ENCODE measurements at places on chromosomes 13 and 19. TPM values are rescaled to one million over a fixed set of nuclear protein-coding genes. Genes with fewer than 3 reads are reported as not detected.

Gene OSCAR
- total RNA-seq, result 2.3 TPM

Gene CIC
- total RNA-seq, result 61.0 TPM

Gene SERP2
- 5.2 TPM for total RNA-seq

Gene TTYH1
- 88.7 TPM for total RNA-seq

Gene APOE
- total RNA-seq, result 216 TPM

Gene C19orf25
- 26.7 TPM for total RNA-seq

Gene TTC9B
- total RNA-seq, result not detected

Gene RNF113B
- not detected for total RNA-seq

DNA sequence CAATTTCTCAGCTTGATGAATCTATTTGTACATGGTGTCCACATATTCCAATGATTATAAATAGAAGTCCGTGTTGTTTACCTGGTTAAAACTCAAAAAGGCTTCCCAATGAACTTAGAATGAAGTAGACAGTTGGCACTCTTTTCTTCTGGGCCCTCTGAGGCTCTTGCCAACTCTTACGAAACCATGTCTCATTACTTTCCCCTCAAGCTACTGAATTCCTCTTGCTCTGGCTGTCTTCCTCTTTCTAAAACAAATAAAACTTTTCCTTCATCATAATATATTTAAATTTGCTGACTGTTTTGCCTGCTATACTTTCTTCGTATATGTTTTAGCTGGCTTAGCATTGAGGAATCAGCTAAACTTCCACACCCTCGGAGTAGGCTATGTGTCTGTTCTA, 139.7 kb downstream of the SLITRK6 start:
- no peaks in the 10 kb centered on the region for H3K4me1 ChIP-seq
- H3K27ac ChIP-seq, result no peak overlapping the region
- no peaks in the 10 kb centered on the region for H3K27me3 ChIP-seq
- H3K4me3 ChIP-seq, result no peak overlapping the region
- no peaks in the 10 kb centered on the region for H3K36me3 ChIP-seq

DNA sequence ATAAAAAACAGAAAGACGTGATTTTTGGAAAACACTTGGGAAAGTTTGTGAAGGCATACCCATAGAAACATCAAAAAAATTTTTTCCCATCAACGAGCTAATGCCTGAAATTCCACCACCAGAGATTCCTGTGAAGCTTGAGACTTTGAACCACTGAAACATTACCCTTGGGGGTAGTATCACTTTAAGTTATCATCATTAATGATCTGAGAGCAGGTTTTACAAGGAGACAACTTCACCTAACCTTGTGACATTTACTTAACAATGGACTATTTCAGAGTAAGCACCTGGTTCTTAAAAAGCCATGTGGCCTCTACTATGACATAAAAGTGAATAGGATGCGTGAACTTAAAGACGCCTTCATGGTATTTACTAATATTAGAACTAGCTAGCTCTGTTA, 51.9 kb downstream of the DOCK9 start:
- H3K36me3 ChIP-seq, result no peaks in the 10 kb centered on the region
- H3K27me3 ChIP-seq, result no peaks in the 10 kb centered on the region
- H3K4me1 ChIP-seq, result no peaks in the 10 kb centered on the region
- no peak overlapping the region for H3K4me3 ChIP-seq
- no peak overlapping the region for H3K27ac ChIP-seq

GRCh38 chr19:49879243-49879963, 1.9 kb downstream of the TBC1D17 start:
- peaks cover 30% of the 10 kb centered on the region for H3K36me3 ChIP-seq
- H3K4me1 ChIP-seq, result peaks cover 24% of the 10 kb centered on the region
- DNase-seq, result no peak
- H3K27me3 ChIP-seq, result no peaks in the 10 kb centered on the region

GRCh38 chr19:46480415-46480814, 9.1 kb upstream of the PNMA8A start:
- H3K4me1 ChIP-seq, result no peaks in the 10 kb centered on the region
- H3K27me3 ChIP-seq, result no peaks in the 10 kb centered on the region
- H3K4me3 ChIP-seq, result no peak overlapping the region
- H3K27ac ChIP-seq, result no peak overlapping the region

- H3K36me3 ChIP-seq, result no peaks in the 10 kb centered on the region
- no peaks in the 10 kb centered on the region for H3K27me3 ChIP-seq
- no peak for DNase-seq
- no peak overlapping the region for H3K4me3 ChIP-seq
Measured at GRCh38 chr19:2338751-2339643, 10.5 kb downstream of the SPPL2B start.

DNA sequence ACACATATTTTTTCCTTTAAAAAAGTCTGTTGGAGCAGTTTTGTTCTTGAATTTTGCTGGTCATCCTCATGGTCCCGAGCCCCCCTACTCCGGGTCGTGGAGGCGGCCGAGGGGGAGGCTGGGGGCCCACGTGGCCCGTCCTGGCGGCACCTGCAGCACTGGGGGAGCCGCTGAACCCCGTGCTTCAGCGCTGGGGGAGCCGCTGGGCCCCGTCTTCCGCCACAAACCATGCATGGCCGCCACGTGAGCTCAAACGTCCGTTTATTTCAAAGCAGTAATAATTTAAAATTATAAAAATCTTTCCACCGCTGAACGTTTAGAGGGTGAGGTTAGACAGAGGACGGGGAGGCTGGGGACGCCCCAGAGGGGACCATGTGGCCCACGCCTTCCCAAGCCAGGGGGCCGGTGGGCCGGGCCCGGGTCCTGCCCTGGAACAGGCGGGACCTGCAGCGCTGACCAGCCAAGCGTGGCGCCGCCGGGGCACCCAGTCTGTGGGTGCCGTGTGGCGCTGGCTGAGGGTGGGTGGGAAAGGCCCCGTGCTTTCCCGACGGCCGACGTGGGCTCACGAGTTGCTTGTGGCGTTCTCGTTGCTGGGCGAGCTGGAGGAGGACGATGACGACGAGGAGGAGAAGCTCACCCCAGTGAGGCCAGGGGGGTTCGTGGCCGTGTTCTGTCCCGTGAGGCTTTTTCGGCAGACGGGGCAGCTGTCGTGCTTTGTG, 8.0 kb downstream of the FGF22 start:
- no peak overlapping the region for H3K27ac ChIP-seq
- no peaks in the 10 kb centered on the region for H3K27me3 ChIP-seq
- H3K36me3 ChIP-seq, result peaks cover 19% of the 10 kb centered on the region
- no peak for DNase-seq
- no peaks in the 10 kb centered on the region for H3K4me1 ChIP-seq

- DNase-seq, result peak; percentile 17
- no peaks in the 10 kb centered on the region for H3K27me3 ChIP-seq
- no peak overlapping the region for H3K4me3 ChIP-seq
- no peak overlapping the region for H3K27ac ChIP-seq
- no peaks in the 10 kb centered on the region for H3K36me3 ChIP-seq
- H3K4me1 ChIP-seq, result no peaks in the 10 kb centered on the region
Measured at GRCh38 chr19:35299523-35300338, 7.8 kb downstream of the MAG start.
